ENCODE measurements at places on chromosomes 12 and 14. TPM values are rescaled to one million over a fixed set of nuclear protein-coding genes. Genes with fewer than 3 reads are reported as not detected.

DNA sequence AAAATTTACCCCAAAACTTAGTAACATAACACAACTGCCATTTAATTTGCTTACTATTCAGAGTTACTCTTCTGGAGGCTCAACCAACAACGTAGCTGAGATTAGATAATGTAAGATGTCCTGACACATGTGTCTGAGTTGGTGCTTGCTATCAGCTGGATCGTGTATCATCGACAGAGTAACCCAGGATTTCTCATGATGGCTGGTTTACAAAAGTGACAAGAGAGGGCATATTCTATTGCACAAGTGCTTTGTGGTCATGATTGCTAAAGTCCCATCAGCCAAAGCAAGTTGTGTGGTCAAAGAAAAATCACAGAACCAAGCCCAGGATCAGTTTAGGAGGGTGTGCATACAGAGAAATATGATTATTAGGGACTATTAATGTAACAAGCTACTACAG is 73.4 kb downstream of the CAPZA3 start:
- H3K4me1 ChIP-seq: no peaks in the 10 kb centered on the region
- H3K4me3 ChIP-seq: no peak overlapping the region
- H3K36me3 ChIP-seq: no peaks in the 10 kb centered on the region
- H3K27ac ChIP-seq: no peak overlapping the region

DNA sequence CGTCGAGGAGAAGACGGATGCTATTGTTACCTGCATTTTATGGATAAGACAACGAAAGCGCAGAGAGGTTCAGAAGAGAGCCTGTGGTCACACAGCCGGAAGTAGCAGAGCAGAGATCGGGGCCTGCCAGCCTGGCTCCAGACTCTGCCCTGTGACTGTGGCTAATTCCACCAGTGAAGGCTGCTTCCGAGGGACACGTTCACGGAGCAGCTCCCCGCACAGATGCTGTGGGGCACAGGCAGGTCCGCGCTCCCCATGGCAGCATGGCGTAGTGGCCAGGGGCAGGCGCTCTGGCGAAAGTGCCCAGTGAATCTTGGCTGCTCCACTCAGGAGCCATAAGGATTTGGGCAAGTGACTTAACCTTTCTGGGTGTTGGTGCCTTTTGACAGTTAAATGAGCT is 9.8 kb downstream of the RIMBP2 start:
- no peaks in the 10 kb centered on the region for H3K27me3 ChIP-seq
- H3K4me1 ChIP-seq: no peaks in the 10 kb centered on the region
- no peaks in the 10 kb centered on the region for H3K36me3 ChIP-seq
- DNase-seq: no peak
- H3K27ac ChIP-seq: no peak overlapping the region

SLC38A4 gene
- polyA plus RNA-seq: not detected

- H3K27ac ChIP-seq: no peak overlapping the region
- no peak overlapping the region for H3K4me3 ChIP-seq
- H3K36me3 ChIP-seq: no peaks in the 10 kb centered on the region
- H3K4me1 ChIP-seq: peaks cover 3% of the 10 kb centered on the region
Measured at GRCh38 chr12:50073206-50073605, 11.9 kb upstream of the SMARCD1 start.

ZNF385A gene
- polyA plus RNA-seq: not detected

GLTP gene
- polyA plus RNA-seq: 23.6 TPM

DNA sequence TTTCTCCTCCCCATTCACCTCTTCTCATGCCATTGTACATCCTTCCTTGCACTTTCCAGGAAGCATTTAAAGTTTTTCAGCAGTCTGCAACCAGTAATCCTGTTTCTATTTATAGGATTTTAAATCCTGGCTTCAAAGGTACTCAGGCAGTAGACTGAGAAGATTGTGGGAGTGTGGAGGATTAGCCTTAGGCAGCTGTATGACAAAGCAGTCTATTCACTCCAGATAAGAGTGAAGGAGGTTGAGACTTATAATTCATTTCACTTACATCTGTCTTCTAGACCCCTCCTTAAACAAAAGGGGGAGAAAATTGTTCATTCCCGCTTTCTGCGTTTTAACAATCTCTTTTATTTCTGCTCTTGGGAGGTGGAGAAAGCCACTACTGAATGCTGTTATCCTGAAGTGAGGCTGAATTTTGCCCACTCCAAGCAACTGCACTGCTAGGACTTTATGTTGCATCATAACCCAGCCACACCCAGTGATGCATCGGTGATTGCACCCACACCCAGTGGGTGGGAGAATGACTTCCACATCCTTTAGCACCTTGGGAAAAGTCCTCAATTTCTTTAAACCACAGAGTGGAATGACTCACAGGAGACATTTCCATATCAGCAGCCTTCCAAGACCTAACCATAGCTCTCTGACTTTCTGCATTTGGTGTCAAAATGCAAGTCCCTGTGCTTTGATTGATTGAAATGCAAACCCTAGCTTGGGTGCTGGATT is 382.5 kb upstream of the ATP2B1 start:
- no peak overlapping the region for H3K4me3 ChIP-seq
- no peak overlapping the region for H3K27ac ChIP-seq
